D721Med (cell line): ENCODE measurements at places on chromosomes 1 and 21.

DNA sequence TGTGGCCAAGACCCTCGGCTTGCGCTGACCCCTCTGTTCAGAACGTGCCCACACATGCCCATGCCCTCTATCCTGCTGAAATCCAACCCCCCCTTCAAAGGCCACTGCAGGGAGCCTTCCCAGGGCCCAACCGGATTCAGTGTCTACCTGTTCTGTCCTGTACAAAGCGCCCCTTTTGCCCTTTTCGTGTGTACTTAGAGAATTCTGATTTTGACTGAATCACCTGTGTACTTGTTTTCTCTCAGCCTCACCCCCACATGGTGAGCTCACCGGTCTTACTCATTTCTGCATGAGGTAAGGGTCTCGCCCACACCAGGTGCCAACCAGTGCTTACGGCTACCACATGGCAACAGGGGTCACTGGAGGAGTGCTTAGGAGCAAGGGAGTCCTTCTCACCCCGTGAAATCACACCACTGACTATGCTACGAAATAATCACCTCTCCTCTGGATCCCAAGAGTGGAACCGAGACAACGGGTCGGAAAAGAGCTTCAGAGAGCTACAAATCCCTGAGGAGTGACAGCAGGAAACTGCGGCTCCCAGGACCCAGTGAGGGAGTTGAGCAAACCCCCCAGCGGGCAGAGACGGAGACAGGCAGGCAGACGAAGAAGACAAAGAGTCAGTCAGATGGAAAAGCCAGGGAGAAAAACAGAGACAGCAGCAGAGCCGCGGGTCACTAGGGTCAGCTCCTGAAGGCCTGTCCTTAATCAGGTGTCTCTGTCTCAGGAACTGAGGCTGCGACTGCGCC lies 2.1 kb upstream of the S100A2 start:
- DNase-seq, result no peak

DNA sequence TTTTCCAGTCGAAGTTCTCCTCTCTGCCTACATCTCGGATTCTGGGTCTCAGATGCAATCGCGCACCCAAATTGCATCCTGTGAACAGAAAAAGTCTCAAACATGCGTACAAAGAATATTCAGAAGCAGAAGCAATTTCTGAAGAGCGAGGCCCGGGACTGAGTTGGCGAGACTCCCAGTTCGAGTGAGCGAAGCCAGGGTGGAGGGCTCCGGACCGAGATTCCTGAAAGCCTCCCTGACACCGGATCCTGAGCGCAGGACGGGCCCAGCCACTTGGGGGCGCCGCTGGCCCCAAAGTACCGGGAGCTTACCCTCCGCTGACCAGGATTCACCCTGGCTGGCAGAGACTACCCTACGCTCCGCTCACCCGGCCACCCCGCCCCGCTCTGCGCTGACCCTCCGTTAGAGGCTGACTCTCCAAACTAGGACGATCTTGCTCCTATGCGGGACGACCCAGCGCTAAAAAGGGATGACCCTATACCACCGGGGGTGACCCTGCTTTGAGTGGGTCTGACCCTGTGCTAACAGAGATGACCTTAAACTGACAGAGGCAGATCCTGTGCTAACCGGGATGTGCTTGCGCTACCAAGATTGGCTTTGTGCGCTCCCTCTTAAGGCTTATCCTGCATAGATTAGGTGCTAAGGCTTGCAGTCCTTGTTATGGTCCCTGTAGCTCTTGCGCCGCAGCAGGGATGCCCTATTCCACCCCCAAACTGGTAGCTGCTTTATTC lies 12.1 kb downstream of the FOXD2 start:
- DNase-seq, result no peak

DNA sequence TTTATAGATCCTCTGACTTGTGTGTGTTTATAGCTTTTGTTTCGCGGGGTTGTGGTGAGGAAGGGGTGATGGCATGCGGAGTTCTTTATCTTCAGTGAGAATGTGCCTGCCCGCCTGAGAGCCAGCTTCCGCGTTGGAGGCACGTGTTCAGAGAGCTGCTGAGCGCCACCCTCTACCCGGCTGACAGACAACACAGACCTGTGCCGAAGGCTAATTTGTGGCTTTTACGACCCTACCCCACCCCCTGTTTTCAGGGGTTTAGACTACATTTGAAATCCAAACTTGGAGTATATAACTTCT lies 14.4 kb upstream of the CD101 start:
- DNase-seq, result no peak

DNA sequence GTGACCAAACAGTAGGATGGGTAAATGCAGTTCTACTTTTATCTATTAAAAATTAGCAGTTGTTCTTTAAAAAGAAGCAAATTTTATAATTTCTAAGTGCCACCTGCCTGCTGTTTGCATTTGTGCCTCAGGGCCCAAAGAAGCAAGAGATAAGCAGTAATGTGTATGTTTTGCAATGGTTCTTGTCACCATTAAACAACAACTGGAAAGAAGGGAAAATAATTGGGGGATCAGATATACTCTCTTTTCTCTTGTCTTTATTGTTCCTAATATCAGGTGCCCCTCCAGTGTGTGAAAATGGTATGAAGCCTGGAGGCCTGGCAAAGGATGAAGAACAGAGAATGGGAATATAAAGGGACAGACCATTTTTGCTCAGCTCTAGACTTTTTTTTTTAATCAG lies 9.6 kb downstream of the B3GALT2 start:
- no peak for DNase-seq

- DNase-seq, result no peak
Observed at GRCh38 chr1:20848162-20848561, 61.1 kb upstream of the HP1BP3 start.

- no peak for DNase-seq
Observed at GRCh38 chr1:109762821-109763645, 690 bp downstream of the EPS8L3 start.

DNA sequence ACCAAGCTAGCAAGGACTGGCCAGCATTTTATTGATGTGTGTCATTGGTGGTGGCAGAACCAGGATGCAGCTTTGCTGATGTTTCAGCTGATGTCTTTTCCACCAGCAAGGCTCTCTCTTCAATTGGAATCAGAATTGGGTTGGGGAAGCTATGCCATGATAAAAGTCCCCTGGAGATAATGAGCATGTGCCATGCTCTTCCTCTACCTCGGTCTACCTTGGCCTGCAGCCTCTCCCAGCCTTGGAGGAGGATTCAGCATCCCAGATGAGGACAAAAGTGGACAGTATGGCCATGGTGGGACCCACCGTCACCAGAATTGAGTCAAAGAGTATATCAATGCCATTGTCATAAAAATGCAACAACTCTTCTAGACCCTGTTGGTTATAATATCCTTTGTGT lies 8.6 kb downstream of the AVPR1B start:
- no peak for DNase-seq

- no peak for DNase-seq
Observed at GRCh38 chr1:36625935-36626310, 143.2 kb upstream of the CSF3R start.

GRCh38 chr1:50829014-50829958 lies 130.8 kb downstream of the FAF1 start:
- DNase-seq, result no peak

DNA sequence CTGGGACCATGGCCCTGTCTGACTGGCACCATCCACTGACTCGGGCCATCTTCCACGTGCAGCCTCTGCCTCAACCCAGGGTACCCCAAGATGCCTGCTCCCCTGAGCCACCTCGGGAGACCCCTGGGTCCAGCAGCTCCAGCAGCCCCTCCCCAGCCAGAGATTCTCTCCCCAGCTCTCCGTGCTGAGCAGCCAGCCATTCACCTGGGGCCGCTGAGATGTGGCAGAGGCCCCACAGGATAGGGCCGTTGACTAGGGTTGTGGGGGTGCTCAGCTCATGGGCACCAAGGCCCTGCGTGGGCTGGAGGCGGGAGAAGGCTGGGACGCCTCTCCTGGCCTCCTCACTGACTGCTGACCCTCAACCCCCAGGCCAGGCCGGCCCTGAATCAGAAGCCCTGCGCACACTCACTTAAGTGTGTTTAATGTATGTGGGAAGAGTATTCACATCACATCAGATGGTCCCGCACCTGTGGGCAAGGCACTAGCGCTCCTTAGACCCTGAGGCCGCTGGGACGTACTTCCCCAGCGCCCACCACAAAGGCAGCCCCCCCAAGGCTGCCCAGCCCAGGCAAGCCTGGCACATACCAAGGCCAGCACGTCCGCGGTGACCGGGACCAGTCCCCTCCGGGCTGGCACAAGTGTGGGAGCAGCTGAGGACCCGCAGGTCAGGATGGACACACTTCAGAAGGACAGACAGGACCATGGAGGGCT lies 27.8 kb downstream of the SLC19A1 start:
- DNase-seq, result no peak

DNA sequence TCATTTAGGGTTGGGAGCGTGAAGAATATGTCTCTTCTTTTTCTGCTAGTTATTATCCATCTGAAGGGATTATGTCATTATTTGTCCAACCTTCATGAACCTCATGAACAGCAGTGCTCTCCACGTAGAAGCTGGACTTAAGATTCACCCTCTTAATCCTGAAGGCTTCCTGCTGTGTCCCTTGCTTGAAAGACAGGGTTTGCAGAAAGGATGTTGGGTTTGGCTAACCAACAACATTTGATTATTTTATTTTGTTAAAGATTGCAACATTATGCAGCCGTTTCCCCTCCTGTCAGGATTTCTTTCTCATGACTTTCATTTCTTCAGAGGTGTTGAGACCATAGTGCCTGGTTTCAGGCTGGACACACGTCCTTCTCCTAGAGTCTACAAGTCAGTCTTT lies 75.2 kb downstream of the NGF start:
- DNase-seq, result no peak

GRCh38 chr1:76511558-76512179 lies 355.6 kb upstream of the ST6GALNAC5 start:
- DNase-seq, result no peak

DNA sequence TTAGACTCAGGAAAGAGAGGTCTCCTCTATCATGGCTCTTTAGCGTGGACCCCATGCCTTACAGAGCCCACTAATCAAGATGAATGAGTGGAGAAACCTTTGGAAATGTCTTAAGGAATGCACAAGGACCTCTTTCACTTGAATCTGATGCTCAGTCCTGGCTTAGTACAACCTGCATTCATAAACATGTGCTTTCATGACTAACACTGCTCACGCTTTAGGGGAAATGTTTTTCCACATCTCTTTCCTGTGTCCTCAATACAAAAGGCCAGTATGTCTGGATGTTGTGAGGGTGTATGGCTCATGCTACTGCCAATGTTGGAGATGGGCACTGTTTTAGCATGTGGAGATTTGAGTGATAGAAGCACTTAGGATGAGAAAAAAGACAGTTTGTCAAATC lies 14.2 kb upstream of the GNG12 start:
- DNase-seq, result no peak

DNA sequence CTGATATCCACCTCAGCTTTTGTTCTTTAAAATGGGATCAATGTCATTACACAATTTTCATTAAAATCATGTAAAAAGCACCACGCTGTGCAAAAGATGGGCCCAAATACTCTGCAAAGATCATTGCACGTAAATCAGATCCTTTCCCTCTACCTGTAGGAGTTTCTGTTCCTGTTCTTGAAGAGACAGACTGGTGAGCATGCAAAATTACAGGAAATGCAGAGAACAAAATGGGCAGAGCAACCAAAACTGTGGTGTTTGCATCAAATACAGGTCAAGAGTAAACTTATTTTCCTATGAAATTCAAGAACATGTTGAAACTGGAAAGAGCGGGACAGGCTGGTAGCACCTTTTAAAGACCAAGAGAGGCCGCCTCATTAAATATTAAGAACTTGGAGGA lies 294.9 kb upstream of the ADGRL2 start:
- no peak for DNase-seq

DNA sequence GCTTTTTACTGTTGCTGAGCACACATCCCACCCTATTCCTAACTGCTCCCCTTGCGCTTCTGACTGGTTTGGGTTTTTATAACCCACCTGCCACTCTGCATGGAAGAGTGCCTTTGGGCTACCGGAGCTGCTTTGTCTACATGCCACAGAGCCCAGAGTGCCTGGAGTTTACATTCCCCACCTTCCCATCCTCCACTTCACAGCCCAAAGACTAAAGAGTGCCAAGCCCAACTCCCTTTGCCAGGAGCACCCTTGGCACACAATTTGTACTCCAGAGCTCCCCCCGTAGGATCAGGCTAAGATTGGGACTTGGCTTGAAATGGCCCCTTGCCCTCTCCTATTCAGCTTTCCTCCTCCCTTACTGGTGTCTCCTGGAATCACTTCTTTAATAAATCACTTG lies 63.3 kb downstream of the LHX9 start:
- DNase-seq, result no peak

- DNase-seq, result no peak
Observed at GRCh38 chr1:235730007-235730406, 80.4 kb upstream of the GNG4 start.

DNA sequence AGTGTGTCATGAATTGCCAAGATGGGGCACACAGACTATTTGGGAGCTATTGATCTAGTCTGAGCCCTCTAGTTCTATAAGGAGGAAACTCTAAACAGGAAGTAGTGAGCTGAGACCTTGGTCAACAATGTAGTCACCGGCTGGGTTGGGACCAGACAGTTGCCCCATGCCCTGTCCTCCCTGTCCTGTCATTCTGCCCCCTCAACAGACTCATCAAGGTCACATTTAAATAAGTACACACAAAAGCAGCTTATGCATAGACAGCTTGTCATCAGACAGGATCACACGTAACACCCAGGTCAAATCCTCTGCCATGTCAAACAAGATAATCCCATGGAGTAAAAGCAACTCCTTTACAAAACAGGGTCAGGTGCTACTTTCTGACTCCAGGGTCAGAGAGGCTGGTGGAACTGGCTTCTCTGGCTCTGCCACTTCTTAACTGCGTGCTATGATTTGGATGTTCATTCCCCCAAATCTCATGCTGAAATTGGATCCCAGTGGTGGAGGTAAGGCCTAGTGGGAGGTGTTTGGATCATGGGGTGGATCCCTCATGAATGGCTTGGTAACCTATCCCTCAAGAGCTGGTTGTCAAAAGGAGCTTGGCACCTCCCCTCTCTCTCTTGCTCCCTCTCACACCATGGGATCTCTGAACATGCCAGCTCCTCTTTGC lies 128.9 kb downstream of the HIVEP3 start:
- no peak for DNase-seq

DNA sequence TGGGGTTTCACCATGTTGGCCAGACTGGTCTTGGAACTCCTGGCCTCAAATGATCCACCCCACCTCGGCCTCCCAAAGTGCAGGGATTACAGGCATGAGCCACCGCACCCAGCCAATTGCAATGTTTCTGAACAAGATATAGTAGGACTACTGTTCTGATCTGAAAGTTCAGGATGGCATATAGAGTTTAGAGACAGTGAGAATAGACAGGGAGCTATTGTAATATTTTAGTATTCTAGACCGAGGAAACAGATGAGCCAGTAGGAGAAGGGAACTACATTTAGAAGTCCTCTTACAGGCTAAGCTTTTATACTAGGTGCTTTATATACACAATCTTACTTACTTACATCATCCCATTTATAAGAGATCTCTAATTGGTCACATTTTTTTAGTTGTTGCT lies 33.1 kb downstream of the SOAT1 start:
- no peak for DNase-seq

GRCh38 chr1:65924471-65924870 lies 131.8 kb downstream of the PDE4B start:
- no peak for DNase-seq

GRCh38 chr21:42674351-42674940 lies 21.0 kb downstream of the PDE9A start:
- DNase-seq, result no peak

- no peak for DNase-seq
Observed at GRCh38 chr1:151342569-151342968, 4.5 kb downstream of the RFX5 start.
